ENCODE measurements at places on chromosomes 12 and 14. TPM values are rescaled to one million over a fixed set of nuclear protein-coding genes. Genes with fewer than 3 reads are reported as not detected.

GRCh38 chr12:58651850-58652249 lies 268.5 kb downstream of the LRIG3 start:
- DNase-seq: no peak

DNA sequence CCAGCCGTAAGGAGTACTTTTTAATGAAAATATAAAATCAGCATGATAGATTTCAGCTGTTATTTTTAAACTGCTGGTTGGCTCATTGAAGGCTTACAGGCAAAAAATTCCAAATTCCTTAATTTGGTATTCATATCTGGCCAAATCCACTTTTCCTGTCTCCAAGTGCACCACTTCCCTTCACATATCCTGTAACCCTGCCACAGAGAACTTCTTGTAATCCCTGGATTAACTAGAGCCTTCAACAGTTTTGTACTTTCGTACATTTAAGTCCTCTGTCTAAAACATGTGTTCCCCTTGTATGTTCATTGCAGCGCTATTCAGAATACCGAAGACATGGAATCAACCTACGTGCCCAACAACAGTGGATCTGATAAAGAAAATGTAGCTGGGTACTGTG lies 9.6 kb downstream of the PUS7L start:
- DNase-seq: no peak

DNA sequence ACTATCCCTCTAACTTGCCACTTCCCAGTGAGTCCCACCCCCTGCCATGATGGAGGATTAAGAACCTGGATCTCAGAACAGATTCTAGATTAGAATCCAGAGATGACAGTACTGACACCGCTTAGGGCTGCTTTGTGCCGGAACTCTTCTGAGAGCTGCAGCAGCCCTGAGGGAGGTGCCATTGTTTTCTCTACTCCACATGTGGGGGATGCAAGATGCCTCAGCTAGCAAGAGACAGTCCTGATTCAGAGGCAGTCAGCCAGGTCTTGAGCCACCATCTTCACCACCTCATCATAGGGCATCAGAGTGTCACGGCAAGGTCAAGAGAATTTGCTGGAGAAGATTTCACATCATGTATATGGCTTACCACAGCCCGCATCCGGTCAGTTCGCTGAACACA lies 3.4 kb upstream of the PGAM5 start:
- no peak for DNase-seq

DNA sequence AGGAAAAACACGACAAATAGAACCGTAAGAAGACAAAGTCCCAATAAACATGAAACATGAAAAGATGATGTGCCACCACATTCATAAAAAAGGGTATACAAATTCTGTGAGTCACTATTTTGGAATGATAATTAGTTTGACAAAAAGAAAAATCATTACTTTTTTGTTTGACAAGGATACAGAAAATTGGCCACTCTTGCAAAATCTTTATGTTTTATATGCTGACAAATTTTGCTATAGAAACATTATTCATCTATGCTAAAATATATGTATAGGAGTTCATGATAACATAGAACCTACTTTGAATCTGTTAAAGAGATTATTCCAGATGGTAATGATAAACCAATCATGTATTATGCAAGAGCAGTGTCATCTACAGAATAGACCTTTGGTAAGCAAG lies 1201.0 kb downstream of the FSCB start:
- DNase-seq: no peak

DNA sequence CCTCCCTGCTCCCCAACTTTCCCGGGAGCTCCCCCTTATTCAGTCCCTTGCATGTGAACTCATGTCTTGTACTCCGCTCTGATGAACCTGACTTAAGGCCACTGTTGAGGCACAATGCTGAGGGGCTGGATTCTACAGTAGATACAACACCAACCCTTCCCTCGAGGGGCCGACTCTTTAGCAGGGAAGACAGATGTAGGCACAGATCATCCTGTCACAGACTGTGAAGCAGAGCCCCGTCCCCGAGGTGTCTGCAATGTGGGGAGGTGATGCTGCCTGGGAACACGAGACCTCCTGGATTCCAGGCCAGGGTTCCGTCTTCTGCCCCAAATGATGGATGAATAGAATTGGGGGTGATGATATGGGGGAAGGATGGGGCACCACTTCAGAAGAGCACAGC lies 175.1 kb downstream of the CHST11 start:
- DNase-seq: no peak

DNA sequence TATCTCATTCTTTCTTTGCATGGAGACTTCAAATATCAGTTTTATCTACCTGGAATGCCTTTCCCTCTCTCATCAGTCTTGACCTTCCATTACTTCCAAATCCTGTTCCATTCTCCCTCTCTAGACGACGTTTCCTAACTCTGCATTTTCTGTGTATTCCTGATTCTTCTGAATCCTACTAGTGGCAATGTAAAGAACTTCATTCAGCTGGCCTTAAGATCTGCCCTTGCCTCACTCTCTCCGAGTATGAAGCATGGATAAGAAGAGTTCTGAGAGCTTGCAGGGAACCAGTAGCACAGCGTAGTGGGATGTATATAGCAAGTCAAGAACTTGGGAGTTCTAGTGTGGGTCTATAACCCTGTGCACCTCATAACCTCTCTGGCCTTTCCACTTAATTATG lies 68.5 kb upstream of the HOXC13 start:
- DNase-seq: no peak

GRCh38 chr12:70180130-70180529 lies 63.1 kb upstream of the CNOT2 start:
- DNase-seq: no peak

- DNase-seq: no peak
Measured at GRCh38 chr14:77243853-77244252, 27.2 kb downstream of the NGB start.

GRCh38 chr12:15142711-15143110 lies 78.5 kb downstream of the RERG start:
- no peak for DNase-seq

DNA sequence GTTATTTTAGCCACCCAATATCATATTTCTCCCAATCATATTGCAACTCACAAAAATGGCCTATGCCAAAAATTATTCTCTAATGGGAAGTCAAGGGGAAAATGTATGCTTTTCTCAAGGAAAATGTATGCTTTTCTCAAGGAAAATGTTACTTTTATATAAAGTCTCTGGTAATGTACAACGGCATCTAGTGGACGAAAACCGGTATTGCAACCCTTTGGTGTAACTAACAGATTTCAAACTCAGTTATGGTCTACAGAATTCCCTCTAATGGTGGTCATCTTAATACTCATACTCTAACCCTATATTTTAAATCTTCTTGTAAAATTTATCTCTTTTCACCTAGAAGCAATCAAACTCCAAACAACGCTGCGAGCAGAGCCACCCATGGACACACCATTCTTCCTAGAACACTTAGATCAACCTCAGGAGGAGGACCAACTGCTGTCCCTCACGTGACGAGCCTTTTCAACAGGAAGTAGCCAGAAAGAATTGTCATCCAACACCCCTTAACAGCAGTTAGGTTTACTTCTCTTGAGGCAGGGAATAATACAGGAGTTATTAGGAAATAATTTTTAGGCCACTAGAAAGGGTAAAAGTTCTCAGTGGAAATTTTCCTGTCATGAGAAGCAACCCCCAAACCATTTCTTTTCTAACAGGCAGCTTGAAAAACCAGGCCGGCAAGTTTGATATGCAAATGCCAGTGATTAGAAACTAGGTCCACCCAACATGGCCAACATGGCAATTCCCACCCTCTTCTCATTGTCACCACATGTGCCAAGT lies 20.1 kb downstream of the APOBEC1 start:
- no peak for DNase-seq

- DNase-seq: no peak
Measured at GRCh38 chr12:118500299-118500698, 123.9 kb downstream of the SUDS3 start.

DNA sequence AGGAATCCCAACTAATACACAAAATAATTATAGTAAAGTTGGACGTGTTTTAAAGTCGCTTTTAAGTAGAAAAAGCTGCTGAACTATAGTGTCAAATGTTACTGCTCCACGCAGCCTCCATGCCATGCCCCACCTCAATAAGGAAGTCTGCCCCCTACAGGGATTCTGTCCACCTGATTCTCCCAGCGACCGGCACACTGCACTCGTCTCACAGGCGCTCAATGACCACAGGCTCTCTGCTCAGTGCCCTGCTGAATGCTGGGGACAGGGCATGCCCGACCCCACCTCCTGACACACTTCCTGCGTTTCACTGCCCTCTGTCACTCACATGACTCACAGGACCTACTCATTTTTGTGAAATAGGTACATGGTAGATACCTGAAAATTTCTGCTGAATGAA lies 48.9 kb downstream of the BDKRB1 start:
- no peak for DNase-seq

DNA sequence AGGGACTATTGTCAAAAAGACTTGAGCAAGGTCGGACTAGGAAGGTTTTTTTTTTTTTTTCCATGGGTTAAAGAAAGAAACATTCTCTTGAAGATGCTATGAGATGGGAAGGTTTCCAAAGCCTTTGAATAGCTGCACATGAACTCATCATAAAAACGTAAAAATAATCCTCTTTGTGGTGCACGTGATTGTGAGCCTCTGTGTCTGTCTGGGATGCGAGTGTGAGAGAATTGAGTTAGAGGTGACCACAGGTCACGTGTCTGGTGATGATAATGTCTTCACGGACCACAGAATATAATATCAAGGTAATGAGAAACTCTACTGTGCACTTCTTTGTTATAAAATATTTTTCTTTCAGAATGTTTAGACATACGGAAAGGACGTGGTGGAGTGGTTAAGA lies 24.3 kb upstream of the ADGRD1 start:
- DNase-seq: no peak

- DNase-seq: no peak
Measured at GRCh38 chr14:101351146-101351545, 210.1 kb upstream of the DIO3 start.

DNA sequence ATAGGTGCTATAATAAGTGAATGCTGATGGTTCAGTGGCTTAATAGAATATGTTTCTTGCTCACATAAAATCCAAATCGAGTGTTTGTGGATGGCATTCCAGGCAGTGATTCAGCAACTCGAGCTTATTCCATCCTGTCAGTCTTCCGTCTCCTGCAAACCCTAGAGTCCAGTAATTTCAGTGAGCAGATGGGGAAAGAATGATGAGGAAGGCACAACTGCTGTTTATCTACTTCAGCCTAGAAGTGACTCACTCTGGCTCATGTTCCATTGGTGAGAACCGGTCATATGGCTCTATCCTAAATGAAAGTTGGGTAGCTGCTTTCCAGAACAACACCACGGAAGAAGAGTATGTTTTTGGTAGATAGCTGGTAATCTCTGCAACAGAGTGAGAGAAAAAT lies 421.8 kb upstream of the PDE3A start:
- no peak for DNase-seq

DNA sequence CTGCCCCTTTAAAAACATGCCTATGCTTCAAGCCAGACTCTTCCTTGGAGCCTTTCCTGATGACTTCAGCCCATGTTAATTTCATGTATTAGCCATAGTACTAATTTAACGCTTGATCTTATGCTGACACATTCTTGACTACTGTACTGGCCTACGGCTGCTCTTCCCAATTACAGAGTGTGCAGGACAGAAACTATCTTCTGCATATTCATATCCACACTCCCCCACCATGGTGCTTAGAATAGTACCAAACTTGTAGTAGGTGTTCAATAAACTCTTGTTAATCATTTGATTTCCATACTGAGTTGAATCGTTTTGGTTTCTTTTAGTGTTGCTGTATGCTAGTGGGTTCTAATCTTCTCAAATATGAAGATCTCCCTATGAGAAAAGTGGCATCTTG lies 21.8 kb upstream of the DGLUCY start:
- no peak for DNase-seq

DNA sequence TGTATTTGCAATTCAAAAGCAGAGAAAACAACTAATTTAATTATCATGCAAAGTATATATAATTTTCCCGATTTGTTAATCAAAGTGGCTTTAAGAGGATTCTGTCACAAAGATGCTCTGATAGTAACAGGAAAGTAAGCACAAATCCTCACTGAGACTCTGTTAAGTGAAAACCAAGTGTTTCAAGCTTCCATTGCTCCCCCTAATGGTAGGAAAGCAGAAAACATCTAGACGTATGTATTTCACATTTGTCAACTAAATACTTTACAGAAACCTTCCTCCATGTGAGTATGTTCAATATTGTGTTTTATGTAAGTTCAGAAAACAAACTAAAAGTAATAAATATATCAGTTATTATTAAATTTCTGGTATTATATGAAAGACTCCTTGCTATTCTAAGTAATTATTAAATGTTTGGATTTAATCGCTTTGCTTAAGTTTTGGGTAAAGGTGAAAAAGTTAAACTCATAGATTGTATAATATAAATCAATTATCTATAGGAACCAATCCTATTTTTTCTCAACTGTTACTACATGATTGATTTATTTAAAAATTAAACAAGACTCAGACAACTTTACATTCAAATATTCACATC lies 1.5 kb upstream of the NTS start:
- DNase-seq: peak; percentile 31

DNA sequence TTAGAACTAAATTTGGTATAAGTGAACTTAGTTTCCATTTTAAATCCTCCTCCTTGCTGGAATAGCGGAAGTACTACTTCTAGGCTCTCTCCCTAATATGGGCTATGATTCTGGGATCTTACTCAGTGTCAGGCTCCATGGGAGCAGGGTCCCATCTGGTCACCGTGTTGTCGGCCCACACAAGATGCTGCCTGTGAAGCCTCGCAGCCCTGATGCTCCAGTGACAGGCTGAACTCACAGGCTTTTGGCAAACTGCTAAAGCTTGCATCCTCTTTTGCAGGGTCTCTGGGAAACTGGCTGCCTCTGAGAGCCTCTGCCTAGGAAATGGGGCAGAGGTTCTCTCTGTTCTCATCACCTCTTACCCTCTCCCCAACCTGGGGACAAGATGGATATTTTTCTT lies 88.4 kb downstream of the RPAP3 start:
- DNase-seq: no peak

- DNase-seq: no peak
Measured at GRCh38 chr14:95519699-95520098, 3.2 kb upstream of the SYNE3 start.

DNA sequence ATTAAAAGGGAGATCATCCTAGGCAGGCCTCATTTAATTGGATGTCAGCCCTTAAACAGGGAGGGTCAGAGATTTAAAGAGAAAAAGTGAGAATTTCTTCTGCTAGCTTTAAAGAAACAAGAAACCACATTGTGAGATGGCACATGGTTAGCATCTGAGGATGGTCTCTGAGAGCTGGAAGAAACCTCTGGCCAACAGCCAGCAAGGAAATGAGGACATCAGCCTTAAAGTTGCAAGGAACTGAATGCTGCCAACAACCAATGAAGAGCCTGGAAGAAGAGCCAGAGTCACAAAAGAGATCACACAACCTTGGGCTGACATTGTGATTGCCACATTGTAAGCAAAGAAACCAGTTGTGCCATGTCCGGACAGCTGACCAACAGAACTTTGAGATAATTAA lies 17.5 kb upstream of the FAR2 start:
- DNase-seq: no peak

- no peak for DNase-seq
Measured at GRCh38 chr12:64950711-64951298, 126.4 kb downstream of the TBC1D30 start.

GRCh38 chr14:105857826-105858675 lies 331.7 kb downstream of the TMEM121 start:
- no peak for DNase-seq

- no peak for DNase-seq
Measured at GRCh38 chr14:50225067-50225973, 6.1 kb downstream of the SOS2 start.

- DNase-seq: no peak
Measured at GRCh38 chr12:52233462-52234207, 592 bp downstream of the KRT7 start.

PRICKLE1 gene
- polyA plus RNA-seq: 53.1 TPM

TMEM132C gene
- polyA plus RNA-seq: 3.0 TPM

TTC7B gene
- polyA plus RNA-seq: 51.3 TPM

NPFF gene
- 1.4 TPM for polyA plus RNA-seq

LRRC9 gene
- polyA plus RNA-seq: 2.3 TPM

PPP4R4 gene
- polyA plus RNA-seq: 0.18 TPM

HOXC6 gene
- 23.3 TPM for polyA plus RNA-seq

Measured in right renal cortex interstitium (tissue), 3 donors.